ENCODE measurements at places on chromosomes 3 and 15. TPM values are rescaled to one million over a fixed set of nuclear protein-coding genes. Genes with fewer than 3 reads are reported as not detected.

DNA sequence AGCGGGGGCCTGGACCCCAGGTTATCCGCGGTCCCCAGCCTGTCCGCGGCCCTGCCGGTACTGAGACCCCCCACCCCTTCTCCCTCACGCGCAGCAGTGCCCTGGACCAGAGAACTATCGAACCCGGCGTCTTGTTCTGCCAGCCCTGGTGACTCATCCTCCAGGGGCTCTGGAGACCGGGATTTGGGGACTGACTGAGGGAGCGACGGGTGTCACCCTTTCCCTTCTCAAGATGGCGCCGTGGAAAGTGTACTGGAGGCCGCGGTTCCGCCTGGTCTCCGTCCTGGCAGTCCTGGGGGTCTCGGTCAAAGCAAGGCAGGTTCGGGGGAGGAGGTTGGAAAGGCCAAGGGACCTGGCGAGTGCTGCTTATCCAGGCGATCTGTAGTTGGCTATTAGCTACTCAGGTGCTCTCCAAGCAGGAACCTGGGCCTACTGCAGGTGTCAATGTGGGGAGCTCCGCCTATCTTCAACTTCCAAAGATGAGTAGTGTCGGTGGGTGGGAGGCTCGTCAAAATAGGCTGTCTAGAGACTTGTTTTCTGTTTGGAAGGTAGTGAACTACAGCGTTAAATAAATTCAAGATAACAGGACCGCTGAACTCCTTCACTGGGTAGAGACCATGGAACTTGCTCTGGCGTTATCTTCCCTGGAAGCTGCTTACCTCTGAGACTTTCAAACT, 790 bp downstream of the RAB5A start:
- DNase-seq = peak; percentile 53

The CFAP100 gene
- total RNA-seq = not detected

- no peak for DNase-seq
These were observed 92.1 kb upstream of the TSPAN3 start for GRCh38 chr15:77162872-77163633.

The CALML4 gene
- 4.5 TPM for total RNA-seq

GRCh38 chr15:40330368-40330836, 6.9 kb downstream of the INAFM2 start:
- peak; percentile 39 for DNase-seq

DNA sequence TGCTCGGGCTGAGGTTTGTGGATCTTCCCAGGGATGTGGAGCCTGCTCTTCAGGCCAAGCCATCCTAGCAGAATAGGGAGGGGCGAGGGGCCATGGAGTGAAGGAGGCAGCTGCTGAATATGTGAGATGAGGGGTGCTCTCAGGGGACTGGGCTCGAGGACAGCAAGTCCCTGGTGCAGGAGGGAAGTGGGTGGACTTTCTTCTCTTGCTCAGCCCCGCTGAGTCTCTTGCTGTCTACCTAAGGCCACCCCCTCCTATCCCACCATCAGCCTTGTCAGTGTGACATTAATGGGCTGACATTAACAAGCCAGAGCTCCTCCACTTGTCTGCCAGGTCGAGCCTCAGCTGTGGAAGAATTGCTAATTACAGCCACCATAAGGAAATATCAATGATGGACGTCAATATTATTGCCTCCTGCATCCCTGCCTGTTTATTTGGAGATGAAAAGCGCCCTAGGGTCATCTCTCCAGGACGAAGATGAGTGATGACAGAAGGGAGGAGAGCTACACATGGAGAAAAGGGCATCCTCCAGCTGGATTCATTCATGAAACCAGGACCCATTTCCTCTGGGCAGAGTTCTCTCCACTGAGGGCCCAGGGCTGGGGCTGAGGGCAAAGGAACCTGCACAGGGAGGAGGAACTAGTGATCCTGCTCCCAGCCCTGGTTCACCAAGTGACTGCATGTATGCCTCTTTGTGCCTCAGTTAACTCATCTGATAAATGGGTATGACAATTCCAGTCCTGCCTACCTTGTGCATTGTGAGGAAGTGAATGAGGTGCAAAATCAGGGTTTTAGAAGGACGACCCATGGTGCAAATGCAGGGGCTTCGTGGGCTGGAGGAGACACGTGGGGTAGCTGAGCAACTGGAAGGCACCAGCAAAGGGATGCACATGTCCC, 34.9 kb upstream of the LINGO1 start:
- no peak for DNase-seq

DNA sequence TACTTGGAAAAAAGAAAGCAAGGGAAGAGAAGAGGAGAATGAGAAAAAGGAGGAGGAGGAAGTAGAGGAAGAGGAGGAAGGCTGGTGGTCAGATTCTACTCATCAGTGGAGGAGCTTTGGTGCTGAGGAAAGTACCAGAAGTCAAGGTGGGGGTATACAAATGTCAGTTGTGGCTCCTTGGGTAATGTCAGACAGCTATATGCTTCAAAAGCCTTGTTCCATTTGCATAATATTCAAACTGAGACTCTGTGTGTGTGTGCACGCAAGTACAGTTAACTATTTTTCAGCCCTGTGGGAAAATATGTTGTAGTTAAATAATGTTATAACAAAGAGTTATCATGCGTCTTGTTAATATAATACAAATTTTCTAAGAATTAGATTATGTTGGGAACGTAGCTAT, 609.7 kb downstream of the PDCD6IP start:
- no peak for DNase-seq

Measured in PC-3 (cell line).